Right lung (tissue), 10 donors: ENCODE measurements at places on chromosomes 12 and 14. TPM values are rescaled to one million over a fixed set of nuclear protein-coding genes. Genes with fewer than 3 reads are reported as not detected.

PTPRB gene
- polyA plus RNA-seq: 35.8 TPM

GRCh38 chr12:96398424-96399119 lies 1.7 kb downstream of the CDK17 start:
- peak; percentile 24 for DNase-seq

GRCh38 chr12:105461271-105461943 lies 130.9 kb downstream of the C12orf75 start:
- no peak for DNase-seq

DNA sequence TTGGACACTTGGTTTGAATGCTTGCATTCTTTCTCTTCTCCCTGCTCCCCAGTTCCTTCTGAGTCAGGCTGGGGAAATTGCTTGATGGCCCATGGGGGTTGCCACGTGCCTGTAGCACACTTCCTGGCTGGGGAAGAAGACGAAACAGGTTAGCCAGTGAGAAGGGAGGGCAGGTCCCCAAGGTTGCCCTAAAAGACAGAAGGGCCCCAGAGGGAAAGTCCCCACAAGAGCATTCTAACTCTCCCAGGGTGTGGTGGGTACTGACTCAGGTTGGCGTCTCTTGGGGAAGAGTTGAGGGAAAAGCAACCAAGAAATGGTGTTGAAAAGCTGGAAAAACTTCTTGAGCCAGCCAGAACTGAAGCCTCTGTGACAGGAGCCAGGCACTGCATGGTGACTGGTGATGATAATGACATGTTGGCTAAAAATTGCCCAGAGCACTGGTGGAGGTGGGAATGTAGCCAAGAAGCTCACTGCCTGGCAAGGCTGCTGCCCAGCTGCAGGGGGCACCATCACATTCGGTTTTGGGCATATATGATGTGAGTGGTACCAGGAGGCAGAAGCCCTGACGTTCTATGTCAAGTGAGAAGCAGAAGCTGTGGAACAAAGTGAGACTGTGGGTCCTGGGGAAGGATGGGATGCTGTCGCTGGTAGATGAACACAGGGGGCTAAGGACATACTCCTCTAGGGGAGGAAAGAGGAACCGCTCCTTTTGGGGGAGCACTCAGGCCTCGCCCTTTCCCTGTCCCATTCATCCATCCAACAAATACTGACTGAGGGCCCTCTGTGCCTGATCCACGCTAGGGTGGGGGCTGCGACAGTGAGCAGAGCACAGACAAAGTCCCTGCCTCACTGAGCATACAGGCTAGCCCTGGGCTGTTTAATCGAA lies 8.1 kb upstream of the RABGGTA start:
- no peak for DNase-seq

GRCh38 chr12:1768615-1769014 lies 51.8 kb upstream of the LRTM2 start:
- no peak for DNase-seq

SERPINA5 gene
- polyA plus RNA-seq: 0.33 TPM

- no peak for DNase-seq
Measured at GRCh38 chr12:10716704-10717315, 6.3 kb downstream of the YBX3 start.

DNA sequence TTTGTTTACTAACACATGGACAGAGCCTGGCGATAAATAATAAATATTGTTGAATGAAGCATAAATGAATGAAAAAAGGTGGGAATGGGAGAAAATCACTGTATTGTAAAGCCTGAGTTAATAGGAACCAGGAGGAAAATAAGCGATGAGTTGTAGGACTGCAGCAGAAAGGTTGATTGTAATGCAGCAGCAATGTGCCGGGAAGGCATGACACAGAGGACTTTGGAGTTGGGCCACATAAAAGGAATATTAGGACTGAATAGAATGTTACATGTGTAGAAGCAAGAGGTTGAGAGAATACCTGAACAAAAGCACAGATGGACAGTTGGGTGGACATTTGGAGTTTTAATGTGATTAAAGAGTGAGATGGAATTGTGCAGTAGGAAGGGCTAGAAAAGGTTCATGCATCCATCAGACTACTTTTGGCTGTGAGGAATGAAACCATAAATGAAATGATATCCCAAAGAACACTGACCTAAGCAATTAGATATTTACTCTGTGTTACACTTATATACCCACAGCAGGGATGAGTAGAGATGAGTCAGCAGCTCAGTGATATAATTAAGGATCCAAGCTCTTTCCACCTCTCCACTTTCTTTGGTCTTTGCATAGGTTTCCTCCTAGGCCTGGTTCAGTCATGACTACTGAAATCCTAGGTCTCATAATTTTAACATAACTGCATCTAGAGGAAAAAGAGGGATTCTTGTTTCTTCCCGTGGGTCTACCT lies 55.4 kb downstream of the CCER1 start:
- no peak for DNase-seq

PSMA3 gene
- 133 TPM for polyA plus RNA-seq

- DNase-seq: no peak
Measured at GRCh38 chr14:76784881-76785280, 23.6 kb downstream of the VASH1 start.
